C1 segment of cervical spinal cord (tissue), 14 donors: ENCODE measurements at places on chromosomes 1 and 21.

GRCh38 chr1:1756661-1757421 lies 21.4 kb downstream of the NADK start:
- DNase-seq = no peak

DNA sequence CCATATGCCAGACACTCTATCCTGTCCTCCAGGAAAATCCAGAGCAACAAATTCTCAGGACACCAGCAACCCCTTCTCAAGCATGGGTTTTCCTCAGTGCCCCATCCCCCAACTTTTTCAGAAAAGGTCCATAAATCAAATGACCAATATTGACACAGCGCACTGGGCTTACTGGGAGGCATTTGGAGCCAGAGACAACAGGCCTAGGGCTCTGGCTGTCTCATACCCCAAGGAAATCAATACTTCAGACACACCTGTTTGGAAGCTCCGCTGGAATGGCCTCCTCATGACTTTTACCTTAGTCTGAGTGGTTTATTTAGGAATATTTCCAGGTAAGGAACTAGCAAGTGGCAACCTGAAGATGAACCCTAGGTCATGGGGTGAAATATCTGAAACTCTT lies 66.9 kb upstream of the TNR start:
- no peak for DNase-seq

- DNase-seq = no peak
These were observed 269.0 kb upstream of the USP24 start for GRCh38 chr1:55484173-55484572.

- DNase-seq = no peak
These were observed 125.9 kb downstream of the RHOU start for GRCh38 chr1:228860911-228861831.

- no peak for DNase-seq
These were observed 54.7 kb upstream of the GREM2 start for GRCh38 chr1:240666568-240667198.

- DNase-seq = no peak
These were observed 34.0 kb downstream of the GLIS1 start for GRCh38 chr1:53704804-53705445.

- no peak for DNase-seq
These were observed 18.7 kb downstream of the DMRTB1 start for GRCh38 chr1:53477651-53478501.
